Right kidney (tissue), 9 donors: ENCODE measurements at places on chromosomes 2 and 18.

DNA sequence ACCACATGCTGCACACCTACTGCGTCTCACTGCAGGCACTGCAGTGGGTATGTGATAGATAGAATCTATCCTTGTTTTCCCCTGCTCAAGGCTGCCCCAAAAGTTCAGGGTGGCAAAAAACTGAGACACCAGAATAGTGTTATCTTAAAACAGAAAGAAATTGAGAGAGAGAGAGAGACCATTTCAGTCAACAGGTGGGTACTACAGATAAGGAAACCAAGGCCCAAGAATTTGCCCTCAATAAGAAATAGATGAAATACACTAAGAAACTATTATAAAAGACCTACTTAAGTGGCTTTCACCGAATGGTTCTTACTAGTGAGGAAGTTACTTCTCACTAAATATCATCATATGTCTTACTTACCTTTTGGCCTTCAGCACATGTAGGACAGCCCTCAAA, 27.9 kb downstream of the EPG5 start:
- no peak for DNase-seq

DNA sequence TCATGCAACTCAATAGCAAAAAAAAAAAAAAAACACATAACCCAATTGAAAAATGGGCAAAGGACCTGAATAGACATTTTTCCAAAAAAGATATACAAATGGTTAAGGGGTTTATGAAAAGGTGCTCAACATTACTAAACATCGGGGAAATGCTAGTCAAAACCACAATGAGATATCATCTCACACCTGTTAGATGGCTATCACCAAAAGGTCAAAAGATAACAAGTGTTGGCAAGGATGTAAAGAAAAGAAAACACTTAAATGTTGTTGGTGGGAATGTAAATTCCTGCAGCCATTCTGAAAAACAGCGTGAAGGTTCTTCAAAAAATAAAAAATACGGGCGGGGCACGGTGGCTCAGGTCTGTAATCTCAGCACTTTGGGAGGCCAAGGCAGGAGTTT, 112.4 kb upstream of the CAB39 start:
- DNase-seq = no peak

DNA sequence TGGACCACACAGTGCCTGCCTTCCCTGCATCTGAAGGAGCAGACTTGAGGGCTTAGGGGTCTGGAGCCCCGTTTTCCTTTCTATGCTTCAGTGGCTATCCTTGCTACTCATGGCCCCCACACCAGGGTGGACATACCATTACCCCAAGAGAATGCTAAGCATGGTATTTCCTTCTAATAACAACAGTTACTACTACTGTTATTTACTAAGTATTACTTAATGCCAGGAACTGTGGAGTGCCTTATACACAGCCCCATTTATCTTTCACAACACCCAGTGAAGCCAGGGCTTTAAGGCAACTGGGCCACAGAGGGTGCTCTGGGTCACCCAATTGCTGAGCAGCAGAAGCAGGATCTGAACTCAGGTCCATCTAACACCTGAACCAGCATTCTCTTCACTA, 5.8 kb upstream of the PAX8 start:
- DNase-seq = no peak

- DNase-seq = no peak
These were observed 114.8 kb downstream of the RDH14 start for GRCh38 chr2:18445433-18446320.
